ENCODE measurements at places on chromosomes 3 and 15.

DNA sequence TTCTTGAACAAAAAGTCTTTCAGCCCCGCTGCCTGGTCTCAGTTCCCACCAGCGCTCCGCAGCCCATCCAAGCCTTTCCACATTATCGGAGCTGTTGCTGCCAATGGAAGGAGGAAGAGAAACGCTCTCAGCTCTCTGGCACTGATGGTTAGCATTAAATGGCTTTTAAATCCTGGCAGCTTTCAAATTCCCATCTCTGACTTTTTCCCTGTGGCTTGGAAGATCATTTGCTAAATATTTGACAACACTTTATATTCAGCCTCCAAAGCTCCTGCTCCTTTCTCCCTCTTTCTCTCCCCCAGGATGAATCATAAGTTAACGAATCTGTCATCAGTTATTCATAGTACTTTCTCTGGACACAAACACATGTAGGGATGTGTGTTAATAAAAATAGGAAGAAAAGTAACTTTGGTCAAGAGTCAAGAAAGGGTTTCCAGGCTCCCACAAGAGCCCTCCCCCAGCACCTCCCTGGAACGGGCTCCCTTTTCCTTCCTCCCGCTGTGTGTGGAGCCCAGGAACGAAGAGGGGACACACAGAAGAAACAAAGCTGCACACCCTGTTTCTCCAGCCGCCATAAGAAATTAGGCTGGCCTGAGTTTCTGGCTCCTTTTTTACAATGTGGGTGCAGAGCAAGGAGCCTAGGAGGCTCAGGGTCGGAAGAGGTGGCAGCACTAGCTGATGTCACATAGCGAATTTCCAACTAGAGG, 47.6 kb upstream of the TSEN2 start:
- DNase-seq: no peak

- DNase-seq: no peak
These were observed at the start of gene CRYGS for GRCh38 chr3:186544281-186544680. Gene CRYGS (minus strand): TSS chr3:186544380. CDS start chr3:186544326, 54 bp downstream.

GRCh38 chr15:56736308-56736707, 3.0 kb upstream of the ZNF280D start:
- no peak for DNase-seq

DNA sequence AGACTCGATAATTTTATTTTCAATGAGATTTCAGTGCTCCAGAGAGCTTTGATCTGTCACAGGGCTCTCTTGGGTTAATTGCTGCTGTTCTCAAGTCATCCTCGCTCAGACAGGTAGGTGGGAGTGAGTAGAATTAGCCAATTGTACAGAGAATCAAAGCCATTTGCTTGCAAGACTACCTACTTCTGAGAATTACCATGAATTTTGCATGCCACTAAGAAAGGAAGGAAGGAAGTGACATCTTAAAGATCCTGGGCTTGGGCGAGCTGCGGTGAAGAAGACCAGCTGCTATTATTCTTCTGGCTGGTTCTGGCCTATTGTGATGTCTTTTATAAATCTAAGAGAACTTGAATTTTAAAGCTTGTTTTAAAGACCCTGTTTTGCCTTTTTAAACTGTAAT, 154.1 kb upstream of the LPP start:
- peak; percentile 63 for DNase-seq

GRCh38 chr3:126160243-126161210, 19.9 kb downstream of the ALDH1L1 start:
- no peak for DNase-seq

DNA sequence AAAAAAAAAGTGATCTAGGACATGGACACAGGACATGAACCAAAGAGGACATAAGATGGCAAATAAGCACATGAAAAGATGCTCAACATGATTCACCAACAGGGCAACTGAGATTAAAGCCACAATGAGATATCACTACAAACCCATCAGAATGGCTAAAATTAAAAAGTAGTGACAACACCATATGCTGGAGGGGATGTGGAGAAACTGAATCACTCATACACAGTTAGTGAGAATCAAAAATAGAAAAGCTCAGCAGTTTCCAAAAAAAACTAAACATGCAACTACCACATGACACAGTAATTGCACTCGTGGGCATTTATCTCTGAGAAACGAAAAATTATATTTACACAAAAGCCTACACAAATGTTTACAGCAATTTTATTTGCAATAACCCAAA, 27.9 kb upstream of the ACKR4 start:
- no peak for DNase-seq

DNA sequence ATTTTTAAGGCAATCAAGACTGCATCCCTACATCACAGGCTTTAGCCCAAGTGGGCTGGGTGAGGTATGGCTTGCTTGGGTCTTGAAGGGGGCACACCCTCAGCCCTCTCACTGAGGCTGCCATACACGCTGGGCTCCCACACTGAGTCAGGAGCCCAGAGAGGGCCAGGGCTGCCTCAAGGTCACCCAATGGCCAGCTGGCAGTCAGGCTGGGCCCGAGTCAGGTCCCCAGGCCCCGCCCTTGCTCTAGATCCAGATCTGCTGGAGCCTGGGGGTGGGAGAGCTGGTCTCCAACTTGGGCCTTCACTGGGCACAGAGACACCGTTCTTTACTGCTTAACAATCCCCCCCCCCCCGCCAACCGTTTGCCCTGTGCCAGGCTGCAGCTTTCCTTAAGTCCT, 88.1 kb downstream of the IQSEC1 start:
- no peak for DNase-seq

- DNase-seq: no peak
These were observed 62.8 kb downstream of the OTOL1 start for GRCh38 chr3:161559177-161559998.

GRCh38 chr15:86568378-86568777, 488.7 kb downstream of the AGBL1 start:
- DNase-seq: no peak

DNA sequence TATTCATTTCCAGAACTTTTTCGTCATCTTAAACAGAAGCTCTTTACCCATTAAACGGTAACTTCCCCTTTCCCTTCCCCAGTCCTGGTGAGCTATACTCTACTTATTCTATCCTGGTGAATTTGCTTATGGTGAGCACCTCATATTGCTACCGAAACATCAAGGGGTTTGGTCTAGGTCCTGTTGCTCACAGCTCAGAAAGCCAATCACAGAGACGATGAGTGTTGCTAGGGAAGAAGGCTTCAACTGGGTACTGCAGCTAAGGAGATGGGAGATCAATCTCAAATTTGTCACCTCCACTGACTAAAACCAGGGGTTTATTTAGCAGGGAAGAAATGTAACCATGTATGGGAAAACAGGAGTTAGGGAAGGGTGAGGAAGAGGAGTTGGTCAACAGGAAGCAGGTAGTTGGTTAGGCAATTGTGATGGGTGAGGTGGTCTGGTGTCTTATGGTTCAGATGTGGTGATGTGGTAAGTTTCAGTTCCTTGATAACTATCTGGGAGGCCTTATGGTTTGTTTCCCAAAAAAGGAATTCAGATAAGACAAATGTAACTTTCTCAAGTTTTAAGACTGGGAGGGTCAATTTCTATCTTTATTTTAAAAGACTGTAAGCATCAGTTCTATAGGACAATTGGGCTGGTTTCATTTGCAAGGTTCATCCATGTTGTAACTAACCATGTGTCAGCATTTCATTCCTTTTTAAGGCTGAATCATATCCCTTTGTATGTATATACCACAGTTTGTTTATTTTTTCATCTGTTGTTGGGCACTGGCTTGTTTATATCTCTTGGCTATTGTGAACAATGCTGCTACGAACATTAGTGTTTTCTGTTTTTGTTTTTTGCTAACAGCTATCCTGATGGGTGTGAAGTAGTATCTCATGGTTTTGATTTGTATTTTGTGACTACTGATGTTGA, 24.3 kb downstream of the ARHGAP11B start:
- DNase-seq: no peak

- no peak for DNase-seq
These were observed 58.8 kb downstream of the MCF2L2 start for GRCh38 chr3:183369627-183370026.

DNA sequence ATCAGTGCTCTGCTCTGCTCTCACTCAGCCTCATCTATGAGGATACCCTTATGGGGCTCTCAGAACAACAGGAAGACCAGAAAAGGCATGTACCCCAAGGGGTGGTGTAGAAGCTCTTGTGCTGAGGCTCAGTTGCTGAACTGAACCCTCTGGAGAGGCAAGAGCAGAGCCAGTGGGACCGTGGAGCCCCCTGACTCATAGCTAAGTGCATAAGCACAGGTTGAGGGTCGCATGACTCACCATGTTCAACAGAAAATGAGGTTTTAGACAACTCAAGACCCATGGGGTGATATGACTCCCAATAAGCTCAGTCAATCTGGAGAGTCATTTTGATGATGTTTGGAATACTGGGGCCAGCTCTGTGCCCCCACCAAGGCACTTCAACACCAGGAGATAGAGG, 37.3 kb downstream of the CRYGS start:
- peak; percentile 19 for DNase-seq

GRCh38 chr15:68177742-68178141, 27.4 kb downstream of the CALML4 start:
- DNase-seq: no peak

DNA sequence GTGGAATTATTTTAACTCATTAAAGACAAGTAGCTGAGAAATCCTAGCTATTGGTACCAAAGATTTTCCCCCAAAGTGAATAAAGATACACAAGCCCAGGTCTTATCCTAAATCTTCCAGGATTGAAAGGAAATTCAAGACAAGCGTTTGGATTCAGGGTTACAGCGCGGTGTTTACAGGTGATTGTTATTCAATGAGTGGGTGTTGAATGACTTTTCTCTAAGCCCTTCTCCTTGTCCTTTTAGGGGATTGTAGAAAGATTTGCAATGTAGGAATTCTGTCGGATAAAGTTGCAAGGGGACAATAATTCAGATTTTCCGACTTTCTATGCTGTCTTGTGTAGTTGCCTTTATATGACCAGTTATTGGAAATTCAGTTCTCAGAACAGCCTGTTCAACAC, 57.2 kb downstream of the USP13 start:
- no peak for DNase-seq

GRCh38 chr3:193932136-193932535, 203.8 kb upstream of the HES1 start:
- DNase-seq: no peak

DNA sequence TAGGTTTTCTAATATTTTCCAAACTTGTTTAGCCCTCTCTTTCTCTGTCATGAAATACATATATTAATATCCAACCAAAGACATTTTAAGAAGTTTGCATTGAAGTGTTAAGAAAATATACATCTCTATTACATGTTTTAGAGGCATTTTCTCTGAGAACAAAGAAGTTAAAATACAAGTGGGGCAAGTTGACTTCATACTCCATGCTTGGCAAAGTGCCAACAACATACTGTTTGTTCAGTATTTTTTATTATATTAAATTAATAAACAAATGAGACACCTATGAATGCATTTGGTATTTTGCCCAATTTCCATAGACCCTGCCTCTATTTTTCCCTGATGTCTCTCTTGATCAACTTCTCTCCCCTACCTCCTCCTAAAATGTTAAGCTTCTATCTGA, 232.8 kb upstream of the MRPL3 start:
- no peak for DNase-seq

DNA sequence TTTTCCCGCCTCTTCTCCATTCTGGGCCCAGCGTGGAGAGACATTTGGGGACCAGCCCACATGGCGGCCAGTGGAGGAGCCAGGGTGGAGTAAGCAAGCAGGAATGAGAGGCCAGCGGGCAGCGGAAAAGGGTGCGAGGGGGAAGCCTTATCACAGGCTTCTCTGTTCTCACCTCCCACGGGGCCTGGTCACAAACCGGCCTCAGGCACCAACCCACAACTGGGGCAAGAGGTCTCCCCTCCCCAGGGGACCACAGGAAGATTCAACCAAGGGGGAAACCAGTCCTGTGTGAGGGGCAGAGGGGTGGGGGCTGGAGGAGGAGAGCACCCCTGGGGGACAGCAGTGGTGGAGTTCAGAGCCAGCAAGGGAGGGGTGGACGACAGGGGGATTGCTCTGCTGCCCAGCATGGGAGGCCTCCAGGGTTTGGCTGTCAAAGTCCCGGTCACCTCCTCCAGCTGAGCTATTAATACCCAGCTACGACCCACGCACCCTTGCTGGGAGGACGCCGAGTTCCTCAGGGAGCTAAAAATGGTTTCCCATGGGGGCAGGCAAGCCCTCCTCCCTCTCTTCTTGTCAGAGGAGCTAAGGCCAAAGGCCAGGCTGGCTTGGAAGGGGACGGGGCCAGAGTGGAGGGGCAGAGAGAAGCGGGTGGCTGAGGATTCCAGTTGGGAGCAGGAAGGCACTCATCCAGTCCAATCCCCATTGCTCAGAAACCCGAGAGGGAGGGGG, 23.8 kb upstream of the RPL29 start:
- no peak for DNase-seq

DNA sequence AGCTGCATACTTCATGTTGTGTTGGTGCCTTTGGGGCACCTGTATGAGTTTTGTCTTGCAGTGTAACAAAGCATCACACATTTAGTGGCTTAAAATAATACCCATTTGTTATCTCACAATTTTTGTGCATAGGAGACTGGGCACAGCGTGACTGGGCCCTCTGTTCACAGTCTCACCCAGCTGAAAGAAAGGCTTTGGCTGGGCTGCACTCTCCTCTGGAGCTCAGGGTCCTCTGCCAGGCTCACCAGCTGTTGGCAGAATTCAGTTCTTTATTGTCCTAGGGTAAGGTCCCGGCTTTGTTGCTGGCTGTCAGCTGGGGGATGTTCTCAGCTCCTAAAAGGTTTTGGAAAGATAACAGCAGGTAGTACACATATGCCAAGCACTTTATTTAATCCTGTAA, 263.3 kb downstream of the CLSTN2 start:
- DNase-seq: no peak

DNA sequence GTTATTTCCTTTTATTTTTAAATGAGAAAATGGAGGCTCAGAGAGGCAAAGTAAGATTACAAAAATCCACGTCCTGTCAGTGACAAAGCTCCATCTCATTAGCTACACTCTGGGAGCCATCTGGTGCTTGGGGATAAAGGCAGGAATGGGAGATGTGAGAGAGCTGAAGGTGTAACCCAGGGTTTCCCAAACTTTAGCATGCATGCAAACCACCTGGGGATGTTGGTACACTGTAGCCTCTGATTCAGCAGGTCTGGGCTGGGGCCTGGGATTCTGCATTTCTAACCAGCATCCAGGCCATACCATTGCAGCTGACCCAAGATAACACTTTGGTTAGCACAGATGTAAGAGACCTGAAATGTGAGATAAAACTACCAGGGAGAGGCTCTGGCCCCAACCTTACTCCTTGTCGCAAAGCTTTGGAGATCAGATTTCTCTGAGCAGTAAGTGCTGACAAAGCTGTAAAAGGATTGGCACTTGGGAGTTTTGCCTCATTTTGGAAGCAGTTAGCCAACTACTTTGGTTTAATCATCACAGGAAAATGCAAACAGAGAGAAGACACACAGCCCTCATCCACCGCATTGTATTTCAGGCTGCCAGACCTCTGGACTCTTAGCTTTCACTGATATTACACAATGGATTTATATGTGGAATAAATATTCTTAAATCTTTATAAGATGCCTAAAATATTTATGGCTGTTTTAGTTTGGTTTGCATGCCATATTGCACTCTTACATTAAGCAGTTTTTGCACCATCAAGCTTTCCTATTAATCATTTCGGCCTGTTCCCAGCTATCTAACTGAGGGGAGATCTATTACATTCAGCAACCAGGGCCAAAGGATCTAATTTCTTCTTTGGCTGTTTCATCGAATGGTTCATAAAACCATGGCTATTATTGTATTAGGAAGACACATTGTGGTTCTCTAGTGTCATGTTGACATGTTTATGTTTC, 263.0 kb downstream of the EBLN2 start:
- no peak for DNase-seq
